ENCODE measurements at places on chromosomes 16 and 17.
A peak's percentile ranks its signal among the peaks of the same experiment; 100 is the strongest.

- DNase-seq: no peak
Observed at GRCh38 chr16:88430185-88430523, 22.9 kb upstream of the ZFPM1 start.

GRCh38 chr16:48617104-48617705, 7.2 kb upstream of the N4BP1 start:
- DNase-seq: peak; percentile 19

- peak; percentile 50 for DNase-seq
Observed at GRCh38 chr16:15552507-15552906, 90.4 kb downstream of the MARF1 start.

GRCh38 chr17:20174588-20175265, 165.6 kb downstream of the SPECC1 start:
- peak; percentile 63 for DNase-seq

DNA sequence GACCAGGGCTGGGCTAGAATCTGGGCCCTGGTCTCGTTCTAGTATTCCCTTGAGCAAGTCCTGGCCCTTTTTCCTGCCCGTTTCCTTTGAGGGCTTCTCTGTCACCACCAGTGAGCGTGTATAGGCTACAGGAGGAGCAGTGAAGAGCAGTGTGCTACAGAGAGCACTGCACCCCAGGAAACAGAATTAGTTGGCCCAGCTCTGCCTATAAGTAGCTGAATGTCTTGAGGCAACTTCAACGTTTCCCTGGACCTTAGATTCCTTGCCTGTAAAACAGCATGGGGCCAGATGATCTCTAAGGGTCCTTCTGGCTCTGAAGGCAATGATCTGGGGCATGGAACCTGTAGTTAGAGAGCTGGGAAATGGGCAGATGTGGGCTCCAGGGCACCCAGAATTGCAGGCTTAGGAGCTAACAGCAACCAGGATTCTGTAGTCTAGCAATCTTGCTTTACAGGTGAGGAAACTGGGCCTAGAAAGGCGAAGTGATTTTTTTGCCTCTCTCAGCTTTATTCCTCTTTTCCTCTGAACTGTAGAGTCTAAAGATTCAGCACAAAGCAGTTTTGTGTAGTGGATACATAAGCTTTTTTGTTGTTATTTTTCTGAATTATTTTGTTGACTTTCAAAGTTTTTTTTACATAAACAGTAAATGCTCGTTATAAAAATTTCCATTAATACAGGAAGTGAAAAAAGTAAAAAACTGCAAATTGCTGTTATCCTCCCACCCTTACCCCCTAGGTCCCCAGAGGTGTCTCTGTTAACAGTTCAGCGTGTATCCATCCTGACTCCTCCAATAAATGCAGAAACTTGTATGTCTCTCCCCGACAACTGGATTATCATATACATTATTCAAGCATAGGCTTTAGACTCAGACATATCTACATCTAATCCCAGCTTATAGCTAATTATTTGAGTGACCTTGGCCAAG, 1.7 kb upstream of the MYL4 start:
- DNase-seq: no peak

DNA sequence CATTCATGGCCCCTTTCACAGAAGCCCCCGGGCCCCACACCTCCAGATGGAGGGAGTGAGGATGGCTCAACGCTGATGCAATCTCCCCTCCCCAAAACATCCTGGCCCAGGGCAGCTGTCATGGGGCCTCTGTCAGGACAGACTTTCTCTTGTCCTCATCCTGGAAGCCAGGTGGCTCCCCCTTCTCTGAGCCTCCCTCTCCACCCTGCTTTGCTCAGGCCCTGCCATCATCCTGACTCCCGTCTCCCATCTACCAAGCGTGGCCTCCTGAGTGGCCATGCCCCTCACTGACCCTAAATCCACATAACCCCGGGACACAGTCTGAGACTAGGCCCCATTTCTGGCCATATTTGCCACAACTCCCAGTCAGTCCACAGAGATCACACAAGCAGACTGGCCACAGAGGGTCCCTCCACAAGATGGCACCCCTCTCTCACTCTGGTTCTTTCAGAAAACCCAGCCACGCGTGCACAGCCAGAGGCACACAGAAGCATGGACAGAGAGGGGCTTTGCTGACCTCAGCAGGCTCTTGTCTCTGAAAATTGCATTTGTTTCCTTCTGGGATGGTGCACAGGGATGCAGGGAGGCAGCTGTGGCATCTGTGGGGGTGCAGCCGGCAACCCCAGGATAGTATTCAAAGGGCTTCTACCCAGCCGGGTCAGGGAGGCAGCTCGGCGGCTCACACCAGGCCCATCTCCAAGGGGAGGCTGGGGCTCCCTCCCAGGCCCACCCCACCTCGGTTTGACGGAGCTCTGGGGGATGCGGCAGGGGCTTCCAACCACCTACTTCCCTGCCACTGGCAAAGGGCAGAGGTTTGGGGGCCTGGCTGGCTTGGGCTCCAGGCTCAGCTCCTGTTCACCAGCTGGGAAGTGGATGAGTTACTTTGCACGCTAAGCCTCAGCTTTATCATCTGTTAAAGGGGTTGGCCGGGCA, 16.9 kb downstream of the DOC2B start:
- DNase-seq: peak; percentile 65

DNA sequence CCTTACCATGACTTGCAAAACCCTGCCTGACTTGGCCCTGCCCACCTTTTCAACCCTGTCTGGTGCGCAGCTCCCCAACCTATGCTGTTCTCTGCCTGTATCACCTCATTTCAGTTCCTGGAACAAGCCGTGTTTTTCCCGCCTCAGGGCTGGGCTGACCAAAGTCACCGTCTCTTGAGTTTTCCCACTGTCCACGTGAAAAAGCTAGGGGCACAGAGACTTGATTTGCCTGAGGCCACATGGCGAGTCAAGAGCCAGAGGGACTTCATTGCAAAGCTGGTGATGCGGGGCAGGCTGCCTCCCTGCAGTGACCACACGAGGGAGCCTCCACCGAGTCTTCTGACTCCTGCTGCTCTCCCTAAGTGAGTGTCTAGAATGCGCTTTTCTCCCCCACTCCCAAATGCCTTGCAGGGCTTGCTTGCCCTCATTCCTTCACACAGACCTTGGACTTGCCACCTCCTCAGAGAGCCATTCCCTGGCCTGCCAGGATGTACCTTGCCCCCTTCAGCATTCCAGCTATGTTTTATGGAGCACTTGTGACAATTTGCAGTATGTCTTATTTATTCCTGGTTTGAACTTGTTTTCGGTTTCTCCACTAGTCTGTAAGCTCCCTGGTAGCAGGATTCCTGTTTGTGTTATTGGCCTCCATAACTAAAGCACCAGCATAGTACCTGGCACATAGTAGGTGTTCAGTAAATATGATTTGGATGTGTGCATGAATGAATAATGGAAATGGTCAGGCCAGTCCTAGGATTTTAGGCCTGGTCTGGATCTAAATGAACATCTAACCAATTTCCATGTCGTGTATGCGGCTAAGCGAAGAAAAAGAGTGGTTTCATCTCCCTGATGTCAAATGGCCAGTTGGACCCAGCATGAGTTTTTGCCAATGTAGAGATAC, 252.3 kb downstream of the SNX29 start:
- peak; percentile 76 for DNase-seq

- DNase-seq: no peak
Observed at GRCh38 chr16:48479329-48479728, 94.1 kb upstream of the SIAH1 start.

DNA sequence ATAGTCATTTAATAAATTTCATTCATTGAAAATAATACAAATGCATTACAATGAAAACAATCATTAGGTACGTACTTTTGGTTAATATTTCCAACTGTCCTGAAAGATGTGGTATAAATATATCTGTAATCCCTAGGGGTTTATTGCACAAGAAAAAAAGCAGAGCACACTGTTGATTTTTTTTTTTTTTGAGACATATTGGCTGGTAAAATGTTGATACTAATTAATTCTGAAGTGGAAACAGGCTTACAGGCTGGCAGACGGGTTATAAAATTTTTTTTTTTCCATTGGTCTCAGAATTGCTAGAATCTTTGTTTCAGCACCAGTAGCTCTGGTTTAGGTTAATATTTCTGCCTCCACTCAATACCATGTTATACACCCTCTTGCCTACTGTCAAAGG, 193.6 kb downstream of the MAP2K6 start:
- DNase-seq: no peak

GRCh38 chr17:81471818-81472456, 40.7 kb downstream of the ACTG1 start:
- DNase-seq: peak; percentile 98

DNA sequence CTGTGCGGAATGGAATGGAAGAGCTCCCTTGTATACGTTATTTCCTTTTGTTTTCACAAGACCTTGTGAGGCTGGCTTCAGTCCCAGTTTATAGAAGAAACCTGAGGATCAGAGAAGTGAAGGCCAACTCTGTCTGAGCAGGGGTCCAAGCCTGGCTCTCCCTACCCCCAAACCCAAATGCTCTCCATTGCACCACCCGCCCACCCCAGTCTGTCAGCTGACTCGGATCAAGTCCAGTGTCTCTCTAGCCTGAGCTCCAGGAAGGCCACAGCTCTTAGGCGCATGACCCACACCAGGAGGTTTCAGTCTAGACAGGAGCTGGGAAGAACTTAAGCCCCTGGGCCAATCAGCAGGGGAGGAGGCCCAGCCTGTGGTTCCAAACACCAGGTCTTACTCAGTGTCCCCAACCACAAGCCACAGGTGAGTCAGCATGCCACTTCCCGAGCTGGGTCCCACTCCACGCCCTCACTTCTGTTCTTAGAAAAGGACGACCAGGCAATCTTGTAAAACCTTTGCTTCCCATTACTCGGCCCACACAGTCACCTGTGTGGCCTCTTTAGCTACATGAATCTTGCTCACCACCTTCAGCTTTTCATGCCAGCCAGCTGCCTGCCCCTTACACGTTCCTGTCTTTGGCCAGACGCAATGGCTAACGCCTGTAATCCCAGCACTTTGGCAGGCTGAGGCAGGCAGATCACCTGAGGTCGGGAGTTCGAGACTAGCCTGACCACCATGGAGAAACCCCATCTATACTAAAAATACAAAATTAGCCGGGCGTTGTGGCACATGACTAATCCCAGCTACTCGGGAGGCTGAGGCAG, 27.8 kb downstream of the TK2 start:
- peak; percentile 96 for DNase-seq

DNA sequence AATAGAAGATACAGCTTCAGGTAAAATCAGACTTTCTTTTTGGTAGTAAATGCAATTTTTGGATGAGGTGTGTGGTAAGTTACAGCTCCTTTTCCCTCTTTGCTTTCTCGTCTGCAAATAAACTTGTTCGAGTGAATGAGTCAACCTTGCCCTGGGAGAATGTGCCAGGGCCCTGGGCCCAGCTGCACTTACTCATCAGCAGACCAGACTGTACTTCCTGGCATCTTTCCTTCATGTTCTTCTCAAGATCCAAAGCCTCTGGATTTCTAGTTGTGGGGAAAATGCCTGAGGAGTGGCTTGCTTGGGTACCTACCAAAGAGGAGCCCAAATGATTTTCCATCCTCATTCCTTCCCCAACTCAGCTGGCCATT, 5.4 kb upstream of the G6PC1 start:
- peak; percentile 69 for DNase-seq

DNA sequence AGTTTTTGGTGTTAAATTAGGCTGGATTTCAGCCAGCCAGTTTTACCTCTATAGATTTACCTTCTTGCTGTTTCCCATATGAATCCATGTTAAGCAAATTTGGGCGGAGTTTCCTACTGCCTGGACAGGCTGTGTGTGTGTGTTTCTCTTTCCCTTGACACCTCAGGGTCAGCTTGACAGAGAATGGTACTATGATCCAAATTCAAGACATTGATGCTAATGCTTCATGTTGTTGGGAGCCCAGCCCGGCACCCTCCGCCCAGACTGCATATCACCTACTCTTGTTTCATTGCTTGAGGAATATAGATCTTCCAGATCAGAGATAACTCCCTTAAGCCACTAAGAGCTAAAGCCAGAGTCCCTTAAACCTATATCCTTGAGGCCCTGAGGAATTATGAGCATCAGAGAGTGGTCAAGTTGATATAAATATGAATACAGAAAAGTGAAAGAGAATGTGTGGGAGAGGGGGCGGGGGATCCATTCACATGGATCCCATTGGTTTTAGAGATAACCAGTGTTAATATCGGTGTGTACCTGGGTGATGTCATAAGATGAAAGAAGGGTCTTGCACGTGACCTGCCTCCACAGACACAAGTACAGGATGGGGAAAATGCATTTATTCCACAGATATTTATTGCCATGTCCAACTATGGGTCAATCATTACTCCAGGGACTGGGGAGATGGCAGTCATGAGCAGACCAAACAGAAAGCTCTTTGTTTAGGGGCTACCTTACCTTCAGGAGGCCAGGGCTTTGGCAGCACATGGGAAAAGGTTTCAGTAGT, 69.7 kb downstream of the WIPI1 start:
- no peak for DNase-seq

DNA sequence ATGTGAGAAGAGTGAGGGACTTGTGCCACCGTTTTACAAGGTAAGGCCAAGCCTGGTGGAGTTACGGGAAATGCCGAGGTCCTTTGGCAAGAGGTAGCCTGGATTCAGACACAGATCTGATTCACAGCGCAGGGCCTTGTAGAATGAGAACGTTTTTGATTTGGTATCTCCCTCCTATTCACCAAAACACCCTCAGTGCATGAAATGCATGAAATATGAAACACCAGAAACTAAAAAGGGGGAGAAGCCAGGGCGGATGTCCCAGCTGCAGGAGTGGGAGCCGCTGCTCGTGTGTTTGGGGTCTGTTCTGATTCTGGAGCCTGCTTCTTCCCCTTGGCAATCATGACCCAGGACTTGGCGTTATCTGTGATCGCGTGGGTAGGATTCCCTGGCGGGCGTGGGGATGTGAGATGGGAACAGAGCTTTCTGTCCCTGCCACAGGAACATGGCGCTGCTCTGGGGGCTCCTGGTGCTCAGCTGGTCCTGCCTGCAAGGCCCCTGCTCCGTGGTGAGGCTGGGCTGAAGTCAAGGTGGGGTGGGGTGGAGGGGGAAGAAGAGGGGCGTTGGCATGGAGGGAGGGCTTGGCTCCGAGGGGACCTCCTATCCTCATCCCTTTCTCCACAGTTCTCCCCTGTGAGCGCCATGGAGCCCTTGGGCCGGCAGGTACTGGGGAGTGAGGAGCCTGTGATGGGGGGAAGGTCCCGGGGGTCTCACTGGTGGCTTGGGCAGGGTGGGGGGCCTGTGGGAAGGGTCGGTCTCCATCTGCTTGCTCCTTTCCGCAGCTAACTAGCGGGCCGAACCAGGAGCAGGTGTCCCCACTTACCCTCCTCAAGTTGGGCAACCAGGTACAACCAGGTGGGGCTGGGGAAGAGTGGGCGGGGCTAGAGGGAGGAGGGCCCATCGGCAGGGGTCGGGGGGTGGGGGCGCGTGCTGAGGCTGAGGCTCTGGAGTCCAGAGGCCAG, 2.2 kb downstream of the SERPINF2 start:
- DNase-seq: no peak

DNA sequence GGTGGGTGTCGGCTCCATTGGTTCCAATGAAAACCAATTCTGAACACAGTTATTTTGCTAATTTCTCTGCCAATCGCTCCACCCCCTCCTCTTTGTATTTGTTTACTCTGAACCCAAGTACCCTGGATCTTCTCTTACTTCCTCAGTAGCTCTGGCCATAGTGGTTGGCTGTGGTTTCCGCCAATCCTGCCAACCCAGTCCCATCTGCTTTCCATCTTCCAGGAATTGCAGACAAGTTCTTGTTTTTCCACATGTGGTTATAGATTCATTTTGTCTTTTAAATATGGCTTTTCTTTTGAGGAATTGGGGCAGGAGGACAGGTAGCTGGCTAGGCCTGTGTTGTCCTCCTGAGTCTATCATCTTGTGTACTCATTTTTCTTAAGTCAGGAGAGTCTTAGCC, 92.0 kb downstream of the CYLD start:
- DNase-seq: no peak

- DNase-seq: no peak
Observed at GRCh38 chr17:63032142-63032541, 66.1 kb downstream of the TANC2 start.

GRCh38 chr17:57513569-57513968, 231.5 kb downstream of the CCDC182 start:
- no peak for DNase-seq

- no peak for DNase-seq
Observed at GRCh38 chr16:55622272-55622671, 33.5 kb upstream of the SLC6A2 start.

Data from choroid plexus epithelial cell (primary cell).